Thyroid gland (tissue), 4 donors: ENCODE measurements at places on chromosomes 1 and 21.

GRCh38 chr1:81392526-81393226 is 408.1 kb upstream of the ADGRL2 start:
- DNase-seq = no peak

DNA sequence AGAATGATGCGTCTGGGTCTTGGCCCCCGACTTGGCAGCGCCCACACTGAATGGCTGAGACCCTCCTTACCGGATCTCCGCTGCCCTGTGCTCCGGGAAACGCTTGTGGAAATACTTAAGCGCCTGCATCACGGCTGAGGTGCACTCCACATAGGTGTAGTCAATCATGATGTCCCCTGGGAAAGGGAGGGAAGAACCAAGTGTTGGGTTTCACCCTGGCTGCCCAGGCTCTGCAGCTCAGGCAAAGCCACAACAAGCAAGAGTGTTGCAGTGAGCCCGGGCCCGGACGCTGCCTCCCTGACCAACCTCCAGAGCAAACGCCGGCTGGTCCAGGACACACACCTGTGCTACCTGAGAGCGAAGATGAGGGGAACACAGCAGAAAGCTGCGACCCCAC is 21.5 kb upstream of the SPATC1L start:
- no peak for DNase-seq

- DNase-seq = no peak
Observed at GRCh38 chr21:25776440-25776839, 41.7 kb downstream of the GABPA start.

- no peak for DNase-seq
Observed at GRCh38 chr1:172136925-172137324, 283.6 kb upstream of the C1orf105 start.

GRCh38 chr1:76164165-76164564 is 89.6 kb downstream of the ST6GALNAC3 start:
- no peak for DNase-seq

- peak; percentile 16 for DNase-seq
Observed at GRCh38 chr1:218665221-218665620, 320.1 kb downstream of the TGFB2 start.

GRCh38 chr1:175208773-175209492 is 16.4 kb upstream of the KIAA0040 start:
- DNase-seq = no peak

GRCh38 chr1:166933633-166934032 is 41.7 kb downstream of the ILDR2 start:
- no peak for DNase-seq

GRCh38 chr1:59638231-59638711 is 176.5 kb upstream of the HOOK1 start:
- no peak for DNase-seq

- DNase-seq = no peak
Observed at GRCh38 chr1:174217787-174218574, 58.7 kb downstream of the RABGAP1L start.

DNA sequence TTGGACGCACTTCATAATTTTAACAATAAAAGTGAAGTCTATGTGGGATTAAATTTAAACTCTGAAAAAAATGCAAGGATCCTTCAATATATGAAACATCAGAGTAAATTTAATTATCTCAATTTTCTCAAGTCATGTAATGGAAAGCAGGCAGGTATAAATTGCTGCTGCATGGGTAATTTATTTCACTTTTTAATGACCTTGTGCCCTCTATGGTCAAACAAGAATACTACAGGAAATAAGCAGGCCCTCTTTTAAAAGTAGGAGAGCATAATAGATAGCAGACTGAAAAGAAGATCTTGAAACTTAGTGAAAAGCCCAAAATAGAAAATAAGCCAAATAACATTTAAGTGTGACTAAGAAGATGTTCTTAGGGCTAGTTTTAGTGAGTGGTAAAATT is 22.9 kb downstream of the BCAS2 start:
- no peak for DNase-seq

- DNase-seq = peak; percentile 44
Observed at GRCh38 chr1:225733254-225733653, 44.4 kb upstream of the SRP9 start.

DNA sequence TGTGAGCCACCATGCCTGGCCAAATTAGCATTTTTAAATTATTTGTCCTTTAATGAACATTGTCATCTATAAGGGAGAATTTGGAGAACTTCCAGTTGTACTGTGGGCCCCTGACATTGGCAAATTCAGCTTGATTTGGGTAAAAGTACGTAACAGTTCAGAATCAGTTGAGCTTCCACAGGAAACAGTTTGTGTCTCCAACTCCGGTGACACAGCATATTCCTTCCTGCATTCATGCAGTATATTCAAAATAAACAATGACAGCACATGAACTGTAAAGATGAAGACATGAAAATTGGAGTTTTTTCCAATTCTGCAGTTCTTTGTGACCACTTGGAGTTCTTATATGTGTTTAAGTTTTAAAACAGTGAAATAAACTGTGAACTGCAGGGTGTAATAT is 28.2 kb downstream of the RNF220 start:
- no peak for DNase-seq

- no peak for DNase-seq
Observed at GRCh38 chr1:117014209-117014608, 12.6 kb downstream of the CD101 start.

- no peak for DNase-seq
Observed at GRCh38 chr1:33047839-33048305, 11.2 kb upstream of the AK2 start.

GRCh38 chr1:17923666-17924065 is 168.5 kb downstream of the ACTL8 start:
- no peak for DNase-seq

DNA sequence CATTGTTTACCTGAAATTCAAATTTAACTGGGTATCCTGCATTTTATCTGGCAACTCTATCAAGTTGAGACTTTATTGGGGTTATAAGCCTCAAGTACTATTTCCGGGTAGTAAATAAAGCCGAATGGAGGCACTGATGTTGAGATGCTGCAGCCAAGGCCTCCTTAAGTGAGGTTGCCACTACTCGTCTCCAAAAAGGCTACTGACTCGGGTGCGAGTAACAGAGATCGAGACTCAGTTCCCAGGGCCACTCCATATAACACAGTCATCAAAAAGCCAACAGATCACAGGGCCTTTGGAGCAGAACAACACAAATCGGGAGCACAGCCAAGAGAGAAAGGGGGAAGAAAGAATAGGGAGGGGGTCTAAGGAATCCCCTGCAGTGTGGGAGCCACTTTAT is 524 bp downstream of the COPA start:
- DNase-seq = no peak

DNA sequence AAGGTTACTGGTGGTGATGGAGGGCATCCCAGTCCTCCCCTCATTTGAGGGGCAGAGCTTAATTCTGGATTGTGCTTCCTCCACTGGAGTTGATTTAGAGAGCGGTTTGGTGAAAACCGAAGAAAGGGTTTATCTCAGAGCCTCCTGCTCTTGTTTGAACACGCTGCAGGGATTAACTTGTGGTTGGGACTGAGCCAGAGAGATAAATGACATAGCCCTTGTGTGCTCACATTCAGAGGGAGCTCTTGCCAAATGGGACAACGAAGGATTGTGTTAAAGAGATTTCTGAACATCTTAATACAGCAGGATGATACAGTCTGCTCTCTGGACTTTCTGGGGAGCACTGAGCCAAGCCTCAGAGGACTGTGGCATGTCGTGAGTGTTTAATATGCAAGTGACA is 308.2 kb downstream of the DISC1 start:
- DNase-seq = no peak

DNA sequence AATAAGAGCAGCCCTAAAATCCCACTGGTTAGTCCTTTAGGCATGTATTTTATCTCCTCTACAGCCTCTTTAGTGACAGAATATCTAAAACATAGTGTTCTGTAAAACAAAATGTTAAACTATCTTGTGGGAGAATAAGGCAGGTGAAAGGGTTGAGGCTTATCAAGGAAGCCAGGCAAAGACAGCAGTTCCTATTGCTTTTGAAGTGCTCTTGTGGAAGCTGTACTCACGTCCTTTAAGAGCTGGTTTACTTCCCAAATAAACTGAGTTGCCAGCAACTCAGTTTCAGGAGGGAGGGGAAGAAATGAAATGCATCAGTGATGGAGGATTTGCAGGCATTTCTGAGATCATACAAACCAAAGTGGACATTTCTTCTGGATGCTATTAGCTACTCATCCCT is 529.6 kb upstream of the ZRANB2 start:
- no peak for DNase-seq

DNA sequence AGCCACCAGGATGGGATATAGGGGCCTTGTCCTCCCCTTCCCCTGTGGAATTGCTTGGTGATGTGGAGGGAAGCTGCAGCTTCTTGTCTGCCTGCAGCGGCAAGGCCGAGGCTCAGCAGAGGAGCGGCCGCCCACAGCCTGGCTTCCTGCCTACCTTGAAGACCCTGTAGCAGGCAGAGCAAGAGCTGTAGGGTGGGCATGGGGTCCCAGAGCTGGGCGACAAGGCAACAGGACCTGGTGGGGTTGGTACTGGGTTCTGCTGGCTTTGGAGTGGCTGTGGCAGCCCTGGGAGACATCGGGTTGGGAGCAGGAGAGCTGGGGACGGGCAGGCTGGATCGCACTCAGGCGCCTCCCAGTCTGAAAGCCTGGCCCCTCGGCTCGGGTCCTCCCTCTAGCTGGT is 5.7 kb upstream of the GPR153 start:
- no peak for DNase-seq

- DNase-seq = no peak
Observed at GRCh38 chr1:4733446-4734177, 79.2 kb downstream of the AJAP1 start.

- DNase-seq = no peak
Observed at GRCh38 chr1:77446841-77447555, 165.2 kb downstream of the AK5 start.

DNA sequence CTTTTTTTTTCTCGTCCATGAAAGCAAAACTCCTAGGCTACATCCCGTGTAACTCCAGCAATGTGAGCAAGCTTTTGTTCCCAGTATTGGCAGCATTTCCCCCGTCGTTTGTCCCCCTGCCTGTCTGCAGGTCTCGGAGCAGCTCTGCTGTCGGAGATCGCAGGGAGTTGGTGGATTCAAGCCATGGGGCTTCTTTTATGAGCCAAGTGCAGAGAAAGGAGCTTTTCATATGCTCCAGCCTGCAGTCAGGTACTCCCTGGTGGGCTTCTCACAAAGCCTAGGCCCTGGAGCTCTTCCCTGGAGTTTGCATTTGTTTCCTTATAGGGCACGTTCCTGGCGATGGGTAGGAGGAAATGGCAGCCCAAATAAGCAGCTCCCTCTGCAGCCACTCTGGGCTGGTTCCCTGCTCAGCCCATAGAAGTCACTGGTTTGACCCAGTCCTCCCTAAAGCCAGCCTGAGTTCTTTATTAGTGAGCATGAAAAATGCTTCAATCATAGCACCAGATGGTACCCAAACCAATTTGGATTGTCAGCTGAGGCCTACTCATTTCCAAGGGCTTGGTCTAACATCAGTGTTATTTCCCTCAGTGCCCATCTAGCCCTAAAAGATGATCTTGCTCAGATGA is 78.3 kb downstream of the NUF2 start:
- DNase-seq = no peak

DNA sequence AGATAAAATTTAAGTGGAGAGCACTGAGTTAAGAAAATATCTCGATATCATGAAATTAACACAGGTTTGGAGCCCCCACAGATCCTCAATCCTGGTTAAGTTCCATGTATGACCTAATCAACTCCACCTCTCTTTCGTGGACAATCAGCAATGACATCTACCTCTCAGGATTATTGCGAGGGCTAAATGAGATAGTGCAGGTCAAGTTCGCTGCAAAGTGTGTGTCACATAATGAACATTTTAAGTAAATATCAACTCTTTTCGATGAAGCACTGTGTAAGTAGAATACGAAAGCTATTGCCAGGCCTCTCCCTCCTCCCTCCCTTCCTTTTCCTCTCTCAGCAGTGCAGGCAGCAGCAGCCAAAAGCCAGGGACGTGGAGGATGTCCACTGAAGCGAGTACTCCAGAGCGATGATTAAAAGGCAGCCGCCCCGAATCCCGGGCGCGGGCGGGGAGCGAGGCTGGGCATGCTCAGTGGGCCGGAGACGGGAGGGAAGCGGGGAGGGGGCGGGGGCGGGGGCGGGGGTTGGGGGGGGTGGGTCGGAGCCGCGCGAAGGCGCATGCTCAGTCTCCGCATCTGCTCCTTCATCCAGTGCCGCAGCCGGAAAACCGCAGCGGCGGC is at the start of gene CAMSAP2:
TSS of gene CAMSAP2 (plus strand) at position 567 of the 622 bp plus-strand sequence. CDS start 935 bp downstream, outside the sequence.
- DNase-seq = peak; percentile 95

- DNase-seq = no peak
Observed at GRCh38 chr1:24379733-24380315, 33.8 kb downstream of the STPG1 start.

GRCh38 chr1:212816567-212817278 is 25.0 kb downstream of the TATDN3 start:
- DNase-seq = no peak

- peak; percentile 79 for DNase-seq
Observed at GRCh38 chr1:182602935-182603645, 1.1 kb downstream of the RGS16 start.

- DNase-seq = no peak
Observed at GRCh38 chr1:182383037-182383661, 8.4 kb downstream of the GLUL start.
